ENCODE measurements at places on chromosomes 7 and 10. TPM values are rescaled to one million over a fixed set of nuclear protein-coding genes. Genes with fewer than 3 reads are reported as not detected.

DNA sequence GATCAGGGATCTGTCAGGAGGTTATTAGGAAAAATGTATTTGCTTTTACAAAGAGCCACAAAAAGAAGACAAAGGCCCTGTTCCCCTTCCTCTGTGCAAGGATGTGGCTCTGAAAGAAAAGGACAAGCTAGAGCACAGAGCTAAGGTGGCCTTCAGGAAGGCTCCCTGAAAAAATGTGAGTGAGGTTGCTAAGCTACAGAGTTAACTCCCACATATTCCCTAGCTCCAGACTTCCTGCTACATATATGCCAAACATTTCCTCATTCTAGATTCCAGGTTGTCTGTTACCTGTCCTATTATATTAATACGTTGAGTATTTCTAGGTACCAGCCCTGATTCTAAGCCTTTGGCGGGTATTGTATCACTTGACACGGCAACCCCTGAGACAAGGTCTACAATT, 369.0 kb downstream of the PARD3 start:
- DNase-seq = no peak

The FAM25G gene
- total RNA-seq = not detected

DNA sequence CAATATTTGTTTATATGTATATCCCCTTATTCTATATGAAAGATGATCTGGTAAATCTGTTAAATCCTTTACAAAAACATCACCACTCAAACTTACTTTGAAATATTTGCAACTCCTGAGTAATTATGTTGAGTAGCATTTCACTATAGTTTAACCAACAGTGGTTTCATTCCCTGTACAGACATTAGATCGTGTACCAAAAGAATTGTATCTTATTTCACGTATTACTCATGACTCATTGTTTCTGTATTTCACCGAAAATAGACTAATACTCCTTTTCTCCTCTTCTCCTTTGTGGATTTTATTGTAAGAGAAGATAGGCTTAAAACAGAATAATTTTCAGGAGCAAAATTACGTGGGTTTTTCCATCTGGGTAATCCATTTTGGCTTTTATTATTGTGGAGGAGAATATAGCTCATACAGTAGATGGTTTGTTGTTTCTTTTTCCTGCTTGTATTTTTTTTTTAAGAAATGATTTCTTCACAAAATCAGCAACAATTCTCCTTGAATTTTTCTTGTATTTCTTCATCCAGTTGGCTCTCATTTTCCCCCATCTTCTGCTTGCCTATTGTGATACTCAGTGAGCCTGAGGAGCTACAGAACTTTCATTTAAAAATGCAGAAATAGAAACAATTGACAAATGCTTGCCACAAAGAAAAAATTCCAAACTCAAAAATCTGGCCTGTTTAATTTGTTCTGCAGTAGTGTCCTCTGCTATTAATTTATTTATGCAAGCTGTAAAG, 90.6 kb upstream of the OIT3 start:
- DNase-seq = peak; percentile 74

DNA sequence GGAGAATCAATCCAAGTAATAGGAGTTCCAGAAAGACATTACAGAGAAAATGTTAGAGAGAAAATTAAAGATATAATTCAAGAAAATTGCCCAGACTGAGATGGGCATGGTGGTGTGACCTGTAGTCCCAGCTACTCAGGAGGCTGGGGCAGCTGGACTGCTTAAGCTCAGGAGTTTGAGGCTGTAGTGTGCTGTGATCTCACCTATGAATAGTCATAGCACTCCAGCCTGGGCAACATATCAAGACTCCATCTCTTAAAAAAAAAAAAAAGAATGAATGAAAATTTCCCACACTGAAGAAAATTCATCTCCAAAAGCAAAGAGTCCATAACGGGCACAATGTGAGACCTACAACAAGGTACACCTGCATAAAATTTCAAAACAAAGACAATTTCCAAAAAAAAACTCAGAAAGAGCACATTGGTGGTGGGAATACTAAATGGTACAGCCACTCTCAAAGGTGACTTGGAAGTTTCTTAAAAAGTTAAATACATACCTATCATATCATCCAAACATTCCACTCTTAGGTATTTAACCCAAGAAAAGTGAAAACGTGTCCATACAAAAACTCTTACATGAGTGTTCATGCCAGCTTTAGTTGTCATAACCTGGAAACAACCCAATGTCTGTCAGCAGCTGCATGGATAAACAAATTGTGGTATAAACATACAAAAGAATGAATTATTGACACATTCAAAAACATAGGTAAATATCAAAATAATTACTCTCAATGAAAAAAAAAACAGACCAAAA, 6.9 kb upstream of the RGS10 start:
- no peak for DNase-seq

DNA sequence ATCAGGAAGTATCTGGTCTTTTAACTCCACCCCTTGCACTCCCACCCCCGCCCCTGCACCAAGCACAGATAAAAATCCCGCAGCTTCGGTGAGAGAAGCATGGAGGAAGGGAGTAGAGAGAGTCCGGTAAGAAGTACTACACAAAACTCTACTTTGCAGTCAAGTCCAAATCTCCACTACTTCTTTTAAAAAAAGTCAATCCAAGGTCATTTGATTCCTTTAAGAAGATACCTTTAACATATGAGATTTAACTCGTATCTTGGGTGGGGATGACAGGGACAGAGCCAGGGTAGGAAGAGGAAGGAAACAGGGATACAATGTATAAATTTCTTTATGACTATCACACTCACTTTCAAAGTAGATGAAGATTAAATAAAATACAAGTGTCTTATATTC, 132.1 kb downstream of the NRBF2 start:
- DNase-seq = peak; percentile 68

GRCh38 chr10:103814105-103814504, 41.3 kb downstream of the SH3PXD2A start:
- DNase-seq = no peak

The YKT6 gene
- 98.6 TPM for total RNA-seq

- no peak for DNase-seq
Observed at GRCh38 chr7:142414915-142415314, 157.1 kb upstream of the PRSS58 start.

DNA sequence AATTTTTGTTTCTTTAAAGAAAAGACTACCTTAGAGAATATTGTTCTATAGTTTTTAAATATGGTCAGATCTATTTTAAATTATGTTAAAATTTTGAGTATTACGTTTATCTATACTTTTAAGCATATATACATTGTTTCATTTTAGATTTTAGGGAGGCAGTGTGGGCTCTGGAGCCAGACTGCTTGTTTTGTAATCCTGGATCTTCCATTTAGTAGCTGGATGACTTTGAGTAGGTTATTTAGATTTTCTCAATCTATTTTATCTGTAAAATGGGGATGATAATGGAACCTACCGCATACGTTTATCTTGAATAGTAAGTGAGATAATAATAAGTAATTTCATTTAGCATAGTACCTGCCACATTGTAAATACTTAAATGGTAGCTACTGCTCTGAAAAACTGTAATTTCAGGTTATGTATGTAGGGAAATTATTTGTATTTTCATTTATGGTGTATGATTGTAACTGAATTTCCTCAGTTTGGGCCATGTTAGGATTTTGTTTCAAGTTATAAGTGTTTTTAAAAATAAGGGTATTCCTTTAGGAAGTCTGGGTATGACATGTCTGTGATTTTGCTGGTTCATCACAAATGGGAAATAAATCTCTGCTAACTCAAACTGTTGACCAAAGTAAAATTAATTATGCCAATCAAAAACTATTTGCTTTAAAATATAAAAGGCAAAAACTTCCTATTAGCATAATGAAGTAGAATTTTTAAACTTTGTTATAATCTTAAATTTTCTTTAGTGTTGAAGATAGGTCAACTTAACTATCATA, 6.5 kb downstream of the PTEN start:
- no peak for DNase-seq

The MRLN gene
- total RNA-seq = not detected

The CPA4 gene
- 365 TPM for total RNA-seq
